GM12878 (cell line): ENCODE measurements at places on chromosomes 1 and 21. TPM values are rescaled to one million over a fixed set of nuclear protein-coding genes. Genes with fewer than 3 reads are reported as not detected.

CD5L gene
- total RNA-seq, result 0.10 and 0.43 TPM in 2 replicates

CAMK2N1 gene
- total RNA-seq, result 0.08 and 0.23 TPM in 2 replicates

TIE1 gene
- total RNA-seq, result 3.3 and 3.9 TPM in 2 replicates

RLF gene
- total RNA-seq, result 12.0 and 12.5 TPM in 2 replicates

NTRK1 gene
- total RNA-seq, result 0.19 TPM in 1 of 2 replicates, not detected in the other

SH2D5 gene
- 0.56 and 0.59 TPM in 2 replicates for total RNA-seq

MTARC1 gene
- total RNA-seq, result 0.72 TPM in 2 replicates

LAMC1 gene
- total RNA-seq, result 45.2 and 51.4 TPM in 2 replicates

NPPA gene
- total RNA-seq, result not detected in 2 replicates

COL6A1 gene
- 1.1 and 1.3 TPM in 2 replicates for total RNA-seq

S100A2 gene
- 0.69 and 0.77 TPM in 2 replicates for total RNA-seq

GSTM2 gene
- 21.6 and 23.3 TPM in 2 replicates for total RNA-seq

SH3BGR gene
- total RNA-seq, result 0.97 and 1.2 TPM in 2 replicates

CASQ1 gene
- 0.21 and 0.40 TPM in 2 replicates for total RNA-seq

PDZK1IP1 gene
- not detected in 2 replicates for total RNA-seq

CERS2 gene
- total RNA-seq, result 76.7 and 79.2 TPM in 2 replicates

SEC16B gene
- 0.10 and 0.21 TPM in 2 replicates for total RNA-seq

S100A8 gene
- total RNA-seq, result not detected in 2 replicates

MPL gene
- total RNA-seq, result not detected in 2 replicates

LRRC71 gene
- total RNA-seq, result not detected in 2 replicates

RPTN gene
- total RNA-seq, result not detected in 2 replicates

RGS13 gene
- total RNA-seq, result 0.23 and 0.29 TPM in 2 replicates

LIN28A gene
- 0.58 and 0.59 TPM in 2 replicates for total RNA-seq

LYST gene
- total RNA-seq, result 6.5 and 9.7 TPM in 2 replicates

KCNT2 gene
- not detected in 2 replicates for total RNA-seq

FAM43B gene
- total RNA-seq, result not detected in 2 replicates

LAX1 gene
- 9.7 and 11.6 TPM in 2 replicates for total RNA-seq

HES3 gene
- not detected in 2 replicates for total RNA-seq

ATP1A2 gene
- not detected in 2 replicates for total RNA-seq

PEX19 gene
- total RNA-seq, result 46.5 and 47.2 TPM in 2 replicates

LRRC38 gene
- not detected in 2 replicates for total RNA-seq

SYT11 gene
- total RNA-seq, result 14.1 and 14.3 TPM in 2 replicates

COL11A1 gene
- total RNA-seq, result not detected in 2 replicates

KRTAP19-7 gene
- total RNA-seq, result not detected in 2 replicates

REN gene
- not detected in 2 replicates for total RNA-seq

CYYR1 gene
- total RNA-seq, result 0.13 TPM in 1 of 2 replicates, not detected in the other

SPTA1 gene
- total RNA-seq, result 0.13 and 0.21 TPM in 2 replicates

RAB3B gene
- 0.21 and 0.28 TPM in 2 replicates for total RNA-seq

FCRL6 gene
- total RNA-seq, result 0.11 TPM in 1 of 2 replicates, not detected in the other

NDUFV3 gene
- total RNA-seq, result 27.7 and 28.4 TPM in 2 replicates

AMIGO1 gene
- total RNA-seq, result 0.27 and 0.28 TPM in 2 replicates

TACSTD2 gene
- 5.1 and 6.7 TPM in 2 replicates for total RNA-seq

TMEM61 gene
- total RNA-seq, result not detected in 2 replicates

OR2L13 gene
- total RNA-seq, result not detected in 2 replicates

PLPP3 gene
- total RNA-seq, result 9.9 and 12.1 TPM in 2 replicates

RNF223 gene
- total RNA-seq, result not detected in 2 replicates

ADAM30 gene
- not detected in 2 replicates for total RNA-seq

GSTM1 gene
- 32.4 and 33.5 TPM in 2 replicates for total RNA-seq

CHI3L1 gene
- total RNA-seq, result 0.24 and 0.44 TPM in 2 replicates
